ENCODE measurements at places on chromosomes 16 and 17.

DNA sequence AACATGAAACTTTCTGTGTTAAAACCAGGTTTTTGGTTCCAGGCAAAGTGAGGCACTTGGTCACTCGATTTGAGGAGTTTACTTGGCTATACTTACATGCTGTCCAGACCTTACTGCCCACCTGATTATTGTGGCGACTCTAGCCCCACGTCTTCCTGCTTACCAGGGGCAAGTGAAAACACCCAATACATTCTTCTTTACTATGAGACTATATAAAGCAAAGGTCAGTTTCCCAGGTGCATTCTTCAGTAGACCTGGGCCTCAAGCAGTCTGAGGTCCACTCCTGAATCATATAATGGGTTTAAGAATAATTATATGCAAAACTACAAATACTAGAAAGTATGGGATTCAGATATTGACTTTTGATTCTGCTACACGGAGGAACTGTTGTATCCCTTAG, 86.2 kb downstream of the EFCAB5 start:
- no peak for DNase-seq

GRCh38 chr17:15233022-15233805, 31.9 kb downstream of the PMP22 start:
- DNase-seq, result no peak

GRCh38 chr17:74049167-74049966, 154.1 kb upstream of the RPL38 start:
- no peak for DNase-seq

GRCh38 chr17:14794961-14795360, 470.2 kb downstream of the PMP22 start:
- no peak for DNase-seq

GRCh38 chr17:39820541-39820940, 43.6 kb downstream of the IKZF3 start:
- no peak for DNase-seq

- DNase-seq, result no peak
These were observed 969 bp upstream of the CETP start for GRCh38 chr16:56960681-56961281.

- no peak for DNase-seq
These were observed 17.5 kb upstream of the DLX4 start for GRCh38 chr17:49951362-49952082.

DNA sequence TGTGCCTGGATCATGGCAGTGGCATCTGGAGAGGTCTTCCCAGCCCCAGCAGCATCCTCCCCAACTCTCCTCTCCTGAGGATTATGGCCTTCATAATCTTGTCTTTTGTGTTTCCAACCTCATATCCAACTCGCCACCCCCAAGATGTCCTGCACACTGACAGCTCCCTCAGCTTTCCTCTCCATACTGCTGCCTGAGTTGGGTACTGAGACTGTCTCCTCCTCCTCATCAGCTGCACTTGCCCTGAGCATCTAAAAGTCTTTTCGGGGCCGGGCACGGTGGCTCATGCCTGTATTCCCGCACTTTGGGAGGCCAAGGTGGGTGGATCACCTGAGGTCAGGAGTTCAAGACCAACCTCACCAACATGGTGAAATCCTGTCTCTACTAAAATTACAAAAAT, 2.0 kb downstream of the CD300LB start:
- no peak for DNase-seq

DNA sequence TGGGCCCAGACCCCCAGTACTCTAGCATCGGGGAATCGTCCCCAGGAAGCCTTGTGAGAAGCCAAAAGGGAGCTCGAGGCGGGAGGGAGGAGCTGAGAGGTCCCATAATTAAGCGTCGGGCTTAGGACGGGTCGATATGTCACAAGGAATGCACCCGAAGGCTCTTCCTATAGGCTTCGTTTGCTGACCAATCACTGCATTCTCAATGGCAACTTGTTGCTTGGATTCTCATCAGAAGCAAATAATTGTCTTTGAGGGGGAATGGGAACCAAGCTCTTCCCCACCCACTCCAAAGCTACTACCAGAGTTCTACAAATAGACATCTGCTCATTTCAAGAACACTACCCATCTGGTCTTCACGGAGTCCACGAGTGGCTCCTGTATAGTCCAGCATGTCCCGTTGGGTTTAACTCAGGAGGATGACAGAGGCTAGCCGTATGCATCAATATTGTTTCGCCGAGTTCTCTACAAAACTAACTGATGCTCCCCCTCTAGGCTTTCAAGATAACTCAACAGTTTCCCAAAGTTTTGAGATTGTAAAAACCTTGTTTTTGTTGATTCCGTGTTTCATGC, 628 bp upstream of the BLMH start:
- DNase-seq, result no peak

DNA sequence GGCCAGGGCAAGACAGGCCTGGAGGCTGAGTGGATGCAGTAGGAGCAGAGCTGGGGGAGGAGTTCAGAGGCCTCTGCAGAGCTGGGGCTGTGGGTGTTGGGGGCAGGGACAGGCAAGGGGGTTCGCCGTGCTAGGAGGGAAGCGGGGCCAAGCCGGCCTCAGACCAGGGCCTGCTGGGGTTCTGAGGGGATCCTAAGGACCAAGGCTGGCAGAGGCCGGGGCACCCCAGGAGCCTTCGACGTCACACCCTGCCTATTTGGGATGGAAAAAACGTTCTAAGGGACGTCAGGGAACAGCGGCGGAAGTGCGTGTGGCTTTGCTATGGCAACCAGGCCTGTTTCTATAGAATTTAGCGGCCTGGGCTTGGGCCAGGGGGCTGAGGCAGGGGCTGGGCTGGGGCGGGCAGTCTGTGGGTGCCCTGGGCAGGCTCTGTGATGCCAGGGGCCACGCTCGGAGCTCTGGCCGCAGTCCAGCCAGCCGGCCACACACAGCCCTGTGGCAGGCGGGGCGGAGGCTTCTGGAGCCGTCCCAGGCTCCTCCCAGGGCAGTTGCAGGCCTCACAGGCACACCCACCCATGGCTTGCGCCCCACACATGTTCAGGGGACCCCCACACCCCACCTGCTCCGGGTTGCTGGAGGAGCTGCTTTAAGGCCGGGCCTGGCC, 3.7 kb downstream of the TRAF7 start:
- no peak for DNase-seq

DNA sequence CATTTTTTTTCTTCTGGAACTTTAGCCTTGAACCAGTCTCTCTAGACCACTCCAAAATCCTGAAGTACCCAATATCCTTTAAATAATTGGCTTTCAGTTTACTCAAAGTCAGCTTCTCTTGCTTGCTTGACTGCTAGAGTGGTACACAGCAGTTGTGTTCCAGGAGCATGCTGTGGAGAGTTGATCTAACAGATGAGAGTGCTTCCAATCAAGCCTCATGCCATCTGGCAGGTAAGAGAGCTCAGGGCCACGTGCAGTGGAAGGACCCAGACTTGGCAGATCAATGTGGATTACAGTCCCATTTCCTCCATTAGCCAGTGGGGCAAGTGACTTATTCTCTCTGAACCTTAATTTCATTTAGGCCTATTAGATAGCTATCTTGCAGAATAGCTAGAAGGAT, 15.7 kb downstream of the CNEP1R1 start:
- DNase-seq, result no peak

- no peak for DNase-seq
These were observed 78.0 kb upstream of the AMZ2 start for GRCh38 chr17:68169840-68170239.

DNA sequence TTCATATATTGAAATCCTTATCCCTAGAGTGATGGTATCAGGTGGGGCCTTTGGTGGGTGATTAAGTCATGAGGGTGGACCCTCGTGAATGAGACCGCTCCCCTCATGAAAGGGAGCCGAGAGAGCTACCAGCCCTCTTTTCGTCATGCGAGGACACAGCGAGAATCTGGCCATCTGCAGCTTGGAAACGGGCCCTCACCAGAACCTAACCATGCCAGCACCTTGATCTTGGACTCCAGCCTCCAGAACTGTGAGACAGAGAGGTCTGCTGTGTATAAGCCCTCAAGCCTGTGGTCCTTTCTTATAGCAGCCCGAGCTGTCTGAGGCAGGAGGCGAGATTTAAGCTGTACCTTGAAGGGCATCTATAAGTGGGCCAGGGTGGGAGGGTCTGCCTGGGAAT, 23.7 kb upstream of the ACSF3 start:
- no peak for DNase-seq

- DNase-seq, result no peak
These were observed 38.2 kb downstream of the GRB2 start for GRCh38 chr17:75367312-75367711.

DNA sequence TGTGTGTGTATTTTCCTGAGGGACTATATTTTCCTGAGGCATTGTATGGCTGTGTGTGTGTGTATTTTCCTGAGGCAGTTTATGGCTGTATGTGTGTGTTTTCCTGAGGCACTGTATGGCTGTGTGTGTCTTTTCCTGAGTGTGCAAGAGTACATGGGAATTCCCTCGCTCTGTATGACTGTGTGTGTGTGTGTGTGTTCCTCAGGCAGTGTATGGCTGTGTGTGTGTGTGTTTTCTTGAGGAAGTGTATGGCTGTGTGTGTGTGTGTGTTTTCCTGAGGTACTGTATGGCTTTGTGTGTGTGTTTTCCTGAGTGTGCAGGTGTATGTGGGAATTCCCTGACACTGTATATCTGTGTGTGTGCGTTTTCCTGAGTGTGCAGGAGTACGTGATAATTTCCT, 4.1 kb downstream of the ZNF778 start:
- no peak for DNase-seq

DNA sequence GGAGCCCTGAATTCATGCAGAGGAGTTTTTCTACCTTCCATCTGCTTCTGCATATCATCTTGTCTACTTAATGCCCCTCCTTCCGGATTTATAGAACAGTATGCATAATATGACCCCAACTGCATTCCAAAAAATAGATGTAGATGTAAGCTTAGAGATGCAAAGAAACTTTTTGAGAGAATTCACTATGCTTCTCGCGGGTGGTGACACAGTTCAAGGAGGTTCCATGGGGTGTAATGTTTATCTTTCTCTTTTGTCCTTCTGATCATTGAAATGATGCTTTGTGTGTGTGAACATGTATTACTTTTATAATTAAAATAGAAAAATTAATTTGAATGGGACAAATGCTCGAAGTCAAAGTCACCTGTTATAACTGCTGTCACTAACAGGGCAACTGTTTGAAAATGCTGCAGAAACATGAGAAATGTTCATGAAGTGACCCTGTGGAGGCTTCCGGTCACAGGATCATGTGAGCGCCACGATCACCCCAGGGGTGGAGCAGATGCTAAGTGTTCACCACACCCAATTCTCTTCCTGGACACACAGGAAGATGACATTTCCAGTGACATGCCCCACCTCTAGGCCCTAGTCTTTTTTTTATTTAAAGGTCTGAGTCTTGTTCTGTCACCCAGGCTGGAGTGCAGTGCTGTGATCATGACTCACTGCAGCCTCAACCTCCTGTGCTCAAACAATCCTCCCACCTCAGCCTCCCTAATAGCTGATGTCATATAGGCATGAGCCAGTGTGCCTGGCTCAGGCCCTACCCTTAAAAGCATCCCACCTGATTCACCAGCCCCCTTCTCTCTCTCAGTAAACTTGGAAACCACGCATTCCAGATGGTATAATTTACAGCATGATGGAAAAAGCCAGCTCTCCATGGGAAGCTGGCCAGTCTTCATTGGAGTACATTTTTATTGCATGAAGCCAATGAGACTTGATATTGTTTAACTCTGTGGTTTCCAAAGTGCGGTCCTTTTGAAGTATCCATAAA, 21.0 kb upstream of the AGRP start:
- peak; percentile 37 for DNase-seq

GRCh38 chr16:82464187-82464586, 162.6 kb upstream of the CDH13 start:
- no peak for DNase-seq

DNA sequence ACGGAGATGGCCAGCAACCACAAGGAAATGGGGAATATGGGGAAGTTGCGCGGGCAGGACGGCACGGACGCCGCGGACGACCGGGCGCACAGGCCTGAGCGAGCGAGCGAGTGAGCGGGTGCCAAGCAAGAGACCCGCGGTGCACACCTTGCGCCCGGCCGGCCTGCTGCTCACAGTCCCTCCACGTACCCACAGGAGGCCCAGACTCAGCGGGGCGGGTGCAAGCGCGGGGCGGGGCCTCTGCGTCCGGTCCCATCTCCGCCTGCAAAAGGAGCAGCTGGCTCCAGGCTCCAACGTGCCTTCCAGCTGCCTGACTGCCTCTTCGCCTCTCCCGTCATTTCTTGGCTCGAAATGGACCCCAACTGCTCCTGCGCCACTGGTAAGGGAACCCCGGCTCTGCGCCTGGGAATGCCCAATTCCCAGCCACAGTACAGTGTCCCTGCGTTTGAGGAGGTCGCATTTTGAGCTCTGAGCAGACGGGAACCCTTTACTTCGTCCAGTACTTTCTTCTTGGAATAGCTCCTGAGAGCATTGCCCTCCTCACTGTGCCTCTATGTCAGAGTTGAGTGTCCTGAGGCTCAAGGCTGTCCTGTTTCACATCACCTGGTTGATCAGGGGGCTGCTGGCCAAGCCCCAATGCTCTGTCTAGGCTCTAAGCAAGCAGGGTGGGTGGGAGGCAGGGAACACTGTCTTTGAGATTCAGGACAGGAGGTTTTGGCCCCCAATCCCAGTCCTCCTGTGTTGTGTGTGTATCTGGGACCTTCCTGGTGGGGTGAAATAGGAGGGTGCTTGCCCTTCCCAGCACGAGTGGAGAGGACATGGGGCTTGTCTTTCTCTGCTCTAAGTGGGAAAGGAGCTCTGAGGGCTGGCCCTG, 8.1 kb upstream of the MT1E start:
- DNase-seq, result no peak

- DNase-seq, result no peak
These were observed 5.9 kb upstream of the PIRT start for GRCh38 chr17:10843811-10844210.

All from T-helper 2 cell (primary cell).